ENCODE measurements at places on chromosomes 13 and 19.

- DNase-seq, result no peak
These were observed 69.6 kb downstream of the ERCC5 start for GRCh38 chr13:102915393-102915930.

DNA sequence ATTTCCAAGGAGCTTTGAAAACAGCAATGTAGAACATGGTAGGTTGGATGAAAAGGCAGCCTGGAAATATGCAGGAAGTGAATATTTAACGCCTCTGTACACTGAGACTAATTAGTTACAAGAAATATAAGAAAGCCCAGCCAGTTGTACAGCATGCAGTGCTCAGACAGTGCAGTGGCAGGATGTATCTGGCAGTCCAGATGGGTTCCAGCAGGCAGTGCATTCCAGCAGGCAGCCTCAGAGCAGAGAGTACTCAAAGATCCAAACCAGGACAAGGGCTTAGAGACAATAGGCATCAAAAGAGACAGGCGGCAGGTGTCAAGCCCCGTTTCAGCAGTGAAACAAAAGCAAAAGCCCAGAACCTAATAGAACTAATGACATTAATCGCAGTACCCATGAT, 2776.3 kb downstream of the PCDH9 start:
- DNase-seq, result no peak

DNA sequence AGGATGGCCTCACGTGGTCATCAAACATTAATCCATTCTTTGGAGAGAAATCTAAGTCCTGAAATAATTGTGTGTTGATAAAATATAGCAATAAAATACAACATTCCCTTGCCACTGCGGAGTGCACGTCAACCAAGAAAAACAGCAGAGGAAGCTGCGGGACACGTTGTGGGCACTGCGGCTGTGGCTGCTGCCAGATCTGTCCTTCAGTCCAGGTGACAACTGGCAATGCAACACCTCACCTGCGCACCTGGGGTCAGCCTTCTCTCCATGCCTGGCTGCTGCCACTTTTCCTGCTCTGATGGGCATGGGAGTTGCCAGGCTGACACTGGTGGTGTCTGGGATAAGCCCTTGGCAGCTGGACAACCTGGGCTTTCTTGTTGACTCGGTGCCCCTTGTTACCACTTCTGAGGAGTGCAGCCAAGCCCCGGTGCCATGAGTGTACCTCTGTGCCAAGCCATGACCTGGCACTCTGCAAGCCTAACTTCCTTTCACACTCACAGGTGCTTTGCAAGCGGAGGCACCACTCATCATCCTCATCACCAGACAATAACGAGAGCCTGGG, 251.6 kb upstream of the TSHZ3 start:
- DNase-seq, result no peak

- DNase-seq, result no peak
These were observed 85.8 kb downstream of the ATP8A2 start for GRCh38 chr13:25457566-25457965.

DNA sequence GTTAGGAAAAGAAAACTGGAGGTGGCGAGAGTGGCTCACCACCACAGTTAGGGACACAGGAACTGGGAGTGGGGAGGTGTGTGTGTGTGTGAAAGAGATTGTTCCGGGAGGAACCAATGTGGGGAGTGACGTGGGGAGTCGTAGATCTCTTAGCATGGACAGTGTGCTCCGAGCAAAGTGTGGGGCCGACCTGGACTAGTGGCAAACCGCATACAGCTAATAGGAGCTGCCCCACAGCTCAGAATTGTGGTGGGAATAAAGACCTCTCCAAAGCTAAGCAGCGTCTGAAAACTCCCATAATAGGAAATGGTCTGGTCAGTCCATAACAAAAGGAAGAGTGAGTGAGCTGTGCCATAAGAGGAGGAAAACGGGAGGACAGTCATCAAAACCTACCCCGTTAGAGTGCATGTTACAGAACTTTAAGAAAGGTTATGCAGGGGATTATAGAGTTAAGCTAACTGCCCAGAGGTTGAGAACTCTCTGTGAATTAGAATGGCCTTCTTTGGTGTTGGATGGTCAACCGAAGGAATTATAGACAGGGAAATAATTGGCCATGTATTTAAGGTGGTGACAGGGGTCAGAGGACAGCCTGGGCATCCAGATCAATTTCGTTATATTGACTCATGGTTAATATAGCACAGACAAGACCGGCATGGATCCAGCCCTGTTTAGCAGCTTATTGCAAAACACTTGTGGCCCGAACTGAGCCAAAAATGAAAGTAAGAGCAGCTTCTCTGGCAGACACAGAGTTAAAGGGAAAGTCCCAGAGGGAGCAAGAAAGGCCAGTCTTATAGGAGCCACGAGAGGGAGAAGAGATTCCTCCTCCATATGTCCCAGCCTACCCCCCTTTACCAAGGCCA, 8.9 kb upstream of the SLC15A1 start:
- no peak for DNase-seq

- no peak for DNase-seq
These were observed 8.4 kb downstream of the REXO1 start for GRCh38 chr19:1839658-1840540.

DNA sequence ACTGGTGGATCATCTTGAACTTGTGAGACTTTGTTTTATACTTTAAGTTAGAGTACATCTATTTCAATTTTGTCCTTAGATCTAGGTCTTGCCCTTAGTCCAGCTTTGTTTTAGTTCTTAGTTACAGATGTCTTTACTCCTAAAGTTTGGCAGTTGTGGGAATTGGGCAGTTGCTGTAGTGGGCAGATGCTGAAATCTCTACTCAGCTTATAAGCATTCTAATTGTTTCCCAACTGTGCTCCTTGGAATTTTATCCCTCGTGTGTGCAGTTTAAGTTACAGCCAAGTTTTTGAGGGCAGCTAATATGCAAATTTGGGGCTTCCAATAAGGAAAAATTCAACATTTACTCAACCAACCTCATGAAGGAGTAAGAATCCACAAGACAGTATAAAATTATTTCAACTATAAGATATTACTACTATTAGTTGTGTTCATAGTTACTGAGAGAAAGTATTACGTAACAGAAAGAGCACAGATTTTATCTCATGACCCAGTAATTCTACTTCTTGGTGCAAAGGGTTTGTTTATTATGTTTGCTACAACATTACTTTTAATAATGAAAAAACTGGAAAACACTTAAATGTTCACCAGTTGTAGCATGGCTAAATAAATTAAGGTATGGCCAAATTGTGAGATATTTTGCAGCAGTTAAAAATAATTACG, 32.9 kb downstream of the CCDC122 start:
- no peak for DNase-seq

DNA sequence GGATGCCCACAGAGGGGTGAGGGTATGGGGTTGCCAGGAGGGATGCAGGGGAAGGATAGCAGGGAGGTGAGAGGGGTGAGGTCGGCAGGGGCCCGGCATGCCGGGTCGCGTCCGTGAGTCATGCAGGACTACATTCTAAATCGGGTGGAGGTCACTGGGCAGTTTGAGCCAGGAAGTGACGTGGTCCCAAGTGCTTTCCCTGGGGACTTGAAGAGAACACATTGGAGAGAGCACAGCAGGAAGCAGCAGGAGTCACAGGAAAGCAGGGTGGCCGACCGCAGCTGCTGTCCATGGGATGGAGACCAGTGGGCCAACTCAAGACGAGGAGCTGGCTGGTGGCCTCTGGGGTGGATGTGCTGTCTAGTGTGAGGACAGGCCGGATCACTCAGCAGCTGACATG, 92.0 kb upstream of the WASF3 start:
- DNase-seq, result no peak

- no peak for DNase-seq
These were observed 32.4 kb downstream of the GPX4 start for GRCh38 chr19:1136201-1136600.

- DNase-seq, result no peak
These were observed 101.7 kb downstream of the TNFRSF19 start for GRCh38 chr13:23671897-23672296.

GRCh38 chr19:21487969-21488368, 17.4 kb upstream of the ZNF429 start:
- no peak for DNase-seq

- DNase-seq, result no peak
These were observed 10.0 kb downstream of the NDUFB7 start for GRCh38 chr19:14561847-14562351.

DNA sequence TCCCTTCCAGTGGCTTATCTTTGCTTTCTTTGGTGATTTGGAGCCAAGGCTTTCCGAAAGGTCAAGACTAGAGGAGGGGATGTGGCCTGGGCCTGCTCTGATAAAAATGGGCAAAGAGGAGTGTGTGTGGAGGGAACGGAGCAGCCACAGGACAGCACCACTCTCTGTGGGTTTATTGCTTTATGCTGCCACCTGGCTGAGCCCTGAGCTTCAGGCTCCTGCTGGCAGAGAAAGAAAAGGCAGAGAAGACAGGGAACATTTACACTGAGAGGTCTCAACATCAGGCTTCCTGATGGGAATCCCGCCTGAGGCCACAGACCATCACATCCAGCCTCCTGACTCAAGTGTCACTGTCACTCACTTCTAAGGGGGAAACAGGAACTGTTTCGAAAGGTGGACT, 9.2 kb upstream of the GSX1 start:
- DNase-seq, result no peak

- no peak for DNase-seq
These were observed 5.9 kb downstream of the ZFR2 start for GRCh38 chr19:3862826-3863500.

GRCh38 chr19:48400018-48400742, 6.7 kb downstream of the GRIN2D start:
- peak; percentile 62 for DNase-seq

DNA sequence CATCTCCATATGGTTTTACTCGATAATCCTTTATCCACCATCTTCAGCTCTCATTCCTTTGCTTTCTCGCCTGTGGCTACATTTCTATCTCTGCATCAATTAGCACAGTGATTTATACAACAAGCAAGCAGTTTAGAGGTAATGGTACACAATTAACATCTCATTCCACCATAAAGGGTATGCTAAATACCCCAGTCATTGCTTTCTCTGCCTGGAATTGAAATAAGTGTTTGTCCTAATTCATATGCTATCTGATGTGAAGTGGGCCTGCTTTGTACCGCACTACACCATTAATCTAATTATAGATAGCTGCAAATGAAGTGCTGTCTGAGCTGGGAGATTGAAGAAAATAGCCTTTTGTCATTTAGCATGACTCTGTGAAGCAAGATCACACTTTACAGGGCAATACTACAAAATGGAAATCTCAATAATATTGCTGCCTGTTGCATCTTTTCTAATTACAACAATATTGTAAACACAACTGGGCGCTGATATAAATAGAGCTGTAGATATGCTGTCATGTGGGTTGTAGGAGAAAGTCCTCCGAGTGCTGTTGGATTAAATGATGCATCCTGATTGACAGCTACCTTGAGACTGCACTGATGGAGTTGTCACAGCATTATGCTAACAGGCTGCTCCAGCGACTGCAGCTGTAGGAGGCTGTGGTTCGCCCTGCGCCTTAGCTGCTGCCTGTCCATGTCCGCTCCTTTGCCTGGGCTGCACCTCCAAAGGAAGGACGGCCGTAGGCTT, 78.2 kb downstream of the GGACT start:
- no peak for DNase-seq

DNA sequence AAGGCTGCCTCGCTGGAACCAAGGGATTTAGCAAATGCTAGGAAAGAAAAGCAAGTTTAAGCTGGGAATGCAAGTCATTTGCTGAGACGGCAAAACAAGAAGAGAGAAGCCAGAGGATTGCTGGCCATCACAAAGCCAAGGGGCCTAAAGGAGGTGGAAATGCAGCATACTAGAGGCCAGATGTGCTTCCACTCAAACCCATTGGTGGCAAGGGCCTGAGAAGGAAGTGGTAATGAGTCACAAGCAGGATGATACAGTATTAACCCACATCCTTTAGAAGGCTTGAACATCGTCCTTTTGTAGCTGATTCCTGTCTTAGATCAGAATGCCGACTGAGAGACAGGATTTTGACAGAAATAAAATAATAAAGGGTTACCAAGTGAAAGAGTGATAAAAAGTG, 68.2 kb downstream of the ITGBL1 start:
- no peak for DNase-seq

- no peak for DNase-seq
These were observed 339.1 kb upstream of the SLC10A2 start for GRCh38 chr13:103405297-103405696.

- DNase-seq, result no peak
These were observed 1.2 kb upstream of the GNG8 start for GRCh38 chr19:46637224-46637623.

DNA sequence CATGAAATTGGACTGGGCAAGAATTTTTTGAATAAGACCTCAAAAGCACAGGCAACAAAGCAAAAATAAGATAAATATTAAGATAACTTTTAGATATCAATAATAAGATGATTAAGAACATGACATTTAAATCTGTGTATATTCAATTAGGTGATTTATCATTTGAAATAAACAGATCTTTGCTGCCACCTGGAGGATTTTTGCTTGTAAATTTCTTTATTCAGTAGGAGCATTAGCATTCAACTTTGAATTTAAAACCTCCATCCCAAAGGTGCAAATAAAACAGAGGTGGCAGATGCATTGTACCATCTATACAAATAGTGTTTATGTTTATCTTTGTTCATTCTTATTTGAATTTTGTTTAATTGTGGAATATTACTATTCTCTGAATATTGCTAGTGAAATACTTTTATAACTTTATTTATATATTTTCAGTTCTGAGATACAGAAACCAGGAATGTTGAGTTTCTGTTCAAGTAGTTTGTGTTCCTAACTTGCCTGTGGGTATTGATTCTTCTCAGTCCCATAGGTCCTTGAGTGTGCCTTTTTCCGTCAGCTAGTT, 20.9 kb downstream of the COG6 start:
- no peak for DNase-seq

DNA sequence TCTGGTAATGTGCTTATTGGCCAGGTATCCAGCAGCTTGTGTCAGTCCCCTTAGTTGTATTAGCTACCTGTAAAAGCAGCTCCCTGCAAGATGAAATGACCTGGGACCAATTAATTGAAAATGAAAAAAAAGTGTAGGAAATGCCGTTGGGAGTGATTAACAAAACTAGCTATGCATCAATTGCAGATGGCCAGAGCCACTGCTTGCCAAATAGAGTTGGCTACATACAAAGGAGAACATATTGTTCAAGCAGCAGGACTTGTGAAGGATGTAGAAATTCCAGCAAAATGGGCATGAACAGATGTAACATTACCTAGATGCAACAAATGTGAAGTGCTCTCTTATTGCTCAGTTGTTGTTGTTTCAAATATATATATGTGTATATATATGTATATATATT, 300.5 kb downstream of the PCDH17 start:
- DNase-seq, result no peak
